ENCODE measurements at places on chromosomes 1 and 21.

- no peak for DNase-seq
Measured at GRCh38 chr1:43938383-43938782, 4.8 kb downstream of the ARTN start.

- no peak for DNase-seq
Measured at GRCh38 chr1:54884135-54884586, 2.8 kb downstream of the DHCR24 start.

GRCh38 chr1:23957096-23957495, 2.5 kb upstream of the PNRC2 start:
- DNase-seq: no peak

DNA sequence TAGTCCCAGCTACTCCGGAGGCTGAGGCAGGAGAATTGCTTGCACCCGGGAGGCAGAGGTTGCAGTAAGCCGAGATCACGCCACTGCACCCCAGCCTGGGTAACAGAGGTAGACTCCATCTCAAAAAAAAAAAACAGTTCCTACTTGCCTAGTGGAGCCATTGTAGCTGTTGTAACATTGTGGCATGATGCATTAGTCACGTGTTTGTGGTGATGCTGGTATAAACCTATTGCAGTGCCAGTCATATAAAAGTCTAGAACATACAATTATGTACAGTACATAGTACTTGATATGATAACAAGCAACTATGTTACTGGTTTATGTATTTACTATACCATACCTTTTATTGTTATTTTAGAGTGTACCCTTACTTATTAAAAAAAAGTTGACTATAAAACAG, 16.2 kb downstream of the KYAT3 start:
- no peak for DNase-seq

DNA sequence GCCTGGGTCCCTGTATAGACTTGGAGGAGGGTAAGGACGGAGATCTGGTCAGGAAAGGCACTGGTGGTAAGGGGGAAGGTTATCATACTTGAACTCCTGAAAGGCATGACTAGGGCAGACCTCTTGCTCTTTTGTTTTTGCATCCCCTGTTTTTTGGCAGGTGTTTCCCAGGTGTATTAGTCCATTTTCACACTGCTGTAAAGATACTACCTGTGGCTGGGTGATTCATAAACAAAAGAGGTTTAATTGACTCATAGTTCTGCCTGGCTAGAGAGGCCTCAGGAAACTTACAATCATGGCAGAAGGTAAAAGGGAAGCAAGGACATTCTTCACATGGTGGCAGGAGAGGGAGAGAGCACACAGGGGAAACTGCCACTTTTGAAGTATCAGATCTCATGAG, 57.2 kb upstream of the APOBEC4 start:
- no peak for DNase-seq

DNA sequence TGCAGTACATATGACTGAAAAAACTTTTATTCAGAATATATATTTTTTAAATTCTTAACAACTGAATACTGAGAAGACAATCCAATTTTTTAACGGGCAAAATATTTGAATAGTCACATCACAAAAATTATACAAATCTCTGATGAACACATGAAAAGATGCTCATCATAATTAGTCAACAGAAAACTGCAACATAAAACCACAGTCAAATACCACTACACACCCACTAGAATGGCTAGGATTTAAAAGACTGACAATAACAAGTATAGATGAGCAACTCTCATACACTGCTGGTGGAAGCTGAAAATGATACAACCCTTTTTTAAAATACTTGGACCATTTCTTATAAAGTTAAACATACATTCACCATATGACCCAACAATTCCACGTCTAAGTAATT, 87.7 kb upstream of the TNFSF4 start:
- no peak for DNase-seq

DNA sequence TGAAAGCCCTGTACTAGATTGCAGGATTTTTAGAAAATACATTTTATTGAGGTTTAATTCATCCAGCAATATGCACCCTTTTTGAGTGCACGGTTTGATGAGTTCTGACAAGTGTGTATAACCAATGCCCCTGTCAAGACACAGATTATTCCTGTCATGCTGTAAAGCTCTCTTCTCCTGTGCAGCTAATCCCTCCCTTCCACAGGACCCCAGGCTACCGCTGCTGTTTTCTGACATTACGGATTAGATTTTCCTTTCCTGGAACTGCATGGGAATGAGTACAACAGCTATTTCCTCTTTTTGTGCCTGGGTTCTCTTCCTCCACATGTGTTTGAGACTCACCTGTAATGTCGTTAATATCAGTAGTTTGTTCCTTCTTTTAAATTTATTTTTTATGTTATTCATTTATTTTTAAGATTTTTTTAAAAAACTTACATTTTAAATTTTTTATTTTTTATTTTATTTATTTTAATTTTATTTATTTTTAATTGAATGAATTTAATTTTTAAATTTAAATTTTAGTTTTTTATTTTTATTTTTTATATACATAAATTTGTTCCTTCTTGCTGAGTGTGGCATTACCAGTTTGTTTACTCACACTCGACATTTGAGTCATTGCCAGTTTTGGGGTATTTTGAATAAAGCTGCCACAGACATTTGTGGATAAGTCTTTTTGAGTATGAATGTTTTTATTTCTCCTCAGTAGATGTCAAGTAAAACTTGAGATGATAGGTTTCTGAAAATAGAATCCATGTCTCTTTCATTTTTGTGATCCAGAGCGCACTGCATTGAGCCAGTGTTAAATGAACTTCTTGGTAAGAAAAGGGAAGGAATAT, 79.0 kb upstream of the B3GALT5 start:
- DNase-seq: no peak

GRCh38 chr1:84712276-84712874, 22.1 kb upstream of the SSX2IP start:
- no peak for DNase-seq

- DNase-seq: no peak
Measured at GRCh38 chr1:5743435-5744095, 248.7 kb downstream of the NPHP4 start.

GRCh38 chr1:28244549-28245251, 8.8 kb downstream of the ATP5IF1 start:
- no peak for DNase-seq

DNA sequence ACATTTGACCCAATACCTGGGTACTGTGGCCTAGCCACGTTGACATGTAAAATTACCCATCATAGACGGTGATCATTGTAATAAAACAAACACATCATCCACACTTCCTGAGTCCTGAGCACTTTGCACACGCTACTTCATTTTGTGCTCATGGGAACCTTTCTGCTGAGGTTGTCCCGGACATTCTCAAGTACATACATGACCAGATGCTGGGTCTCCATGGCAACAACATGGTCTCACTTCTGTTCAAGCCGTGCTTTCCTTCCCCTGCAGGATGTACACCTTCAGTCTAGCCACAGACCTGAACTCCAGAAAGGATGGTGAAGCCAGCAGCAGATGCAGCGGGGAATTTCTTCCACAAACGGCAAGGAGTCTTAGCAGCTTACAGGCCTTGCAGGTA, 22.7 kb downstream of the UBASH3A start:
- no peak for DNase-seq

DNA sequence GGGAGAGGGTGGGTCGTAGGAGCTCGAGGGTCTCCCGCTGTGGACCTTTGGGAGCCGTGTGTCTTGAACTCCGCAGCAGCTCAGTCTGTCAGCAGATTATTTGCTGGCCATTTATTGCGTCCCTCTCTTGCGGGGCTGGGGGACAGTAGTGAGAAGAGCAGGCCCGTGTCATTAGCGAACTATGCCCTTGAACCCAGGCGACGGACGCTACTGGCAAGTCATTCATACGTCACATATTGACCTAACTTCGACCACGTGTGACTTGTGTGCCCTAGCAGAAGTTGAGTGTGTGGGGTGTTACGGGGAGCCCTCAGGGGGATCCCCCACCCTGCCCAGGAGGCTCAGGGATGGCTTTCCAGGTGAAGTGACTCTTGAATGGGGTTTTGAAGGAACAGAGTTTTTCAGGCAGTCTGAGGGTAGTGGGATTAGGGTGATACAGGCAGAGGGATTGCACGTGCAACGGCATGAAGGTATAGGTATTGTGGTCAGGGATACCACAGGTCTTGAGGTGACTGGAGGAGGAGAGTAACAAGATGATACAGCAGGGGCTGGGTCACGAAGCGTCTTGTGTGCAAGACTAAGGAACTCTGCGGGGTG, 13.0 kb downstream of the RCC1 start:
- no peak for DNase-seq

DNA sequence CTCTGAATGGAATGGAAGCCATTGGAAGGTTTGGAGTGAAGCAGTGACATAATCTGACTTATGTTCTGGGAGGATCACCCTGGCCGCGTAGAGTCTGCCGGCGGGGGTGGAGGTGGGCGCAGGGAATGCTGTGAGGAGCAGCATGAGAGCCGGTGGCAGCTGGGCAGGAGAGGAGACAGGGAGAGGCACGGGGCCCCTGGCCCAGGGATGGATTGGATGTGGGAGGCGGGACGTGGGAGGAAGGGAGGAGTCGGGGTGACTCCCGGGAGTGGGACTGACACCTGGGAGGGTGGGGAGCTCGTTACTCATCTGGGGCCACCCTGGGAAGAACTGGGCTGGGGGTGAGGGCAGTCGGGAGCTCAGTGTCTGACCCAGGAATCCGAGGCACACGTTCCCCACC, 10.4 kb upstream of the KCNAB2 start:
- no peak for DNase-seq

- no peak for DNase-seq
Measured at GRCh38 chr1:14662116-14662515, 63.6 kb downstream of the KAZN start.
